NCI-H510A treated with DMSO at 0.1 percent for 48 hours (cell line): ENCODE measurements at places on chromosomes 7 and 10.

GRCh38 chr7:31815796-31816195 is 128.8 kb downstream of the PPP1R17 start:
- DNase-seq: no peak

DNA sequence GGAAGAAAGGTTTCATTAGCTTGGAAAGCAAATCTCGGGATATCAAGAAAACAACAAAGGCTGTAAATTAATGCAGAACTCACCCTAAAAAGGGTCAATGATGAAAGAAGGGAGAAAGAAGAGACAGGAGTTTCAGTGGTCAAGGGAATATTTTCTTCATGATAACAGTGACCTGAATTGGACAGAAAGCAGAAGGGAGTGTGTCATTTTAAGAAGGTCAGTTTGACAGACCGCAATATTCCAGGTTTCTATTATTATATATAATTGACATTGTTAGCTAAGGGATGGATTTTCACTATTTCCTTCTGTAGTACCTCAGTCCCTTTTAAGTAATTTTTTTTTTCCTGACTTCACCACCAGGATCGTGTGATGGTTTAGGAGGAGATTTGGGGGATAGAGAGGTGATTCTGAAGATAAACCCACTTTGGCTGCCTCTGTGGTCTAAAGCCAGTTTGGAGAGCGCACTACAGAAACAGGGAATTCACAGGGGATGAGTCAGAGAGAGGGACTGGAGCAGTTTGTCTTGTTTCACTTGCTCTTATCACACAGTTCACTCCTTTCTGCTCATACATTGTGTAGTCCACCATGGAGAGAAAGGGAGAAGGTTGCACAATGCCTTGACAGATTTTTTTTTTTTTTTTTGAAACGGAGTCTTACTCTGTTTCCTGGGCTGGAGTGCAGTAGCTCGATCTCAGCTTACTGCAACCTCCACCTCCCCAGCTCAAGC is 417.9 kb downstream of the AUTS2 start:
- DNase-seq: no peak

GRCh38 chr10:11546581-11546980 is 64.9 kb downstream of the USP6NL start:
- DNase-seq: no peak

GRCh38 chr7:135650831-135651573 is 11.3 kb upstream of the STMP1 start:
- DNase-seq: no peak

GRCh38 chr10:2748287-2748686 is 319.1 kb upstream of the PFKP start:
- DNase-seq: no peak

GRCh38 chr7:23341846-23342598 is 42.9 kb downstream of the MALSU1 start:
- DNase-seq: no peak

DNA sequence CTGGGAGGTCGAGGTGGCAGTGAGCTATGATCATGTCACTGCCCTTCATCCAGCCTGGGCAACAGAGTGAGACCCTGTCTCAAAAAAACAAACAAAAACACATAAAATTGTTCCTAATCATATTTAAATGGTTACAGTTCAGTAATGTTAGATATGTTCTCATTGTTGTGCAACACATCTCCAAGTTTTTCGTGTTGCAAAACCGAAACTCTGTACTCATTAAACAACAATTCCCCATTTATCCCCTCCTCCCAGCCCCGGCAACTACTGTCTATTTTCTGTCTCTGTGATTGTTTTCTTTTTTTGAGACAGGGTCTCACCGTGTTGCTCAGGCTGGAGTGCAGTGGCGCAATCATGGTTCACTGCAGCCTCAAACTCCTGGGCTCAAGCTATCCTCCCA is 16.1 kb upstream of the PRXL2A start:
- DNase-seq: no peak

DNA sequence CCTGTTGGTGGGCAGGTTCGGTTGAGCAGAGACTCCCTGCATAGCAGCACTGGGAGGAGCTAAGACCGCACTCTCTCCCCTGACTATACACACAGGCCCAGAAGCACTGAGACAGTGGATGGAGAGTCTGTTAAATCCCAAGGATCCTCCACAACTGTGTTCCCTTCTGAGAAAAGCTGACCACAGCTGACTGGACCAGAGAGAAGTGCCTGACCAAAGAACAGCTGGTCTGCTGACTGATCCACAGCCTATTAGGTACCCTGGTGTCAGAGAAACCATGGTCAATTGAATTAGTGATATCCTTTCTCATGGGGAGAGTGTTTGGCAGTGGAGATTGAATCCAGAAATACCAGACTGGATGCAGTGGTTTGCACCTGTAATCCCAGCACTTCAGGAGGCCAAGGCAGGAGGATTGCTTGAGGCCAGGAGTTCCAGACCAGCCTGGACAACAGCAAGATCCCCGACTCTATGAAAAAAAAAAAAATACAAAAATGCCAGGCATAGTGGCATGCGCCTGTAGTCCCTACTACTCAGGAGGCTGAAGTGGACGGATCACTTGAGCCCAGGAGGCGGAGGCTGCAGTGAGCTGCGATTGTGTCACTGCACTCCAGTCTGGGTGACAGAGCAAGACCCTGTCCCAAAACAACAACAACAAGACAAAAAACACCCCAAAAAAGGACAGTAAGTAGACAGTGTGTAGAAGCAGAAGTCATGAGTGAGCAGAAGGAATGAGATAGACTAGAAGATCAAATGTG is 25.6 kb downstream of the STYXL1 start:
- no peak for DNase-seq

- no peak for DNase-seq
Observed at GRCh38 chr7:22390516-22390915, 33.6 kb upstream of the RAPGEF5 start.

DNA sequence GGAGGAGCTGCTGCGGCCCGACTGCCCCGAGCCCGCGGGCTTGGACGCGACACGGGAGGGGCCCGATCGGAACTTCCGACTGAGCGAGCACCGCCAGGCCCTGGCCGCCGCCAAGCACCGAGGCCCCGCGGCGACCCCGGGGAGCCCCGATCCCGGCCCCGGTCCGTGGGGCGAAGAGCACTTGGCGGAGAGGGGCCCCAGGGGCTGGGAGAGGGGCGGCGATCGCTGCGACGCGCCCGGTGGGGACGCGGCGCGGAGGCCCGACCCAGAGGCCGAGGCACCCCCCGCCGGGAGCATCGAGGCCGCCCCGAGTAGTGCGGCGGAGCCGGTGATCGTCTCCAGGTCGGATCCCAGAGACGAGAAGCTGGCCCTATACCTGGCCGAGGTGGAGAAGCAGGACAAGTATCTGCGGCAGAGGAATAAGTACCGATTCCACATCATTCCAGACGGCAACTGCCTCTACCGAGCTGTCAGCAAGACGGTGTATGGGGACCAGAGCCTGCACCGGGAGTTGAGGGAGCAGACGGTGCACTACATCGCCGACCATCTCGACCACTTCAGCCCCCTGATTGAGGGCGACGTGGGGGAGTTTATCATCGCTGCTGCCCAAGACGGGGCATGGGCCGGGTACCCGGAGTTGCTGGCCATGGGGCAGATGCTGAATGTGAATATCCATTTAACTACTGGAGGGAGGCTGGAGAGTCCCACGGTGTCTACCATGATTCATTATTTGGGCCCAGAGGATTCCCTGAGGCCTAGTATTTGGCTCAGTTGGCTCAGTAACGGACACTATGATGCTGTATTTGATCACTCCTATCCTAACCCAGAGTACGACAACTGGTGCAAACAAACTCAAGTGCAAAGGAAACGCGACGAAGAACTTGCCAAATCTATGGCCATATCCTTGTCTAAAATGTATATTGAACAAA is 1.4 kb downstream of the OTUD1 start:
- DNase-seq: no peak
